ENCODE measurements at places on chromosomes 1 and 21.

GRCh38 chr1:33295023-33295422 lies 25.9 kb downstream of the A3GALT2 start:
- DNase-seq: no peak

DNA sequence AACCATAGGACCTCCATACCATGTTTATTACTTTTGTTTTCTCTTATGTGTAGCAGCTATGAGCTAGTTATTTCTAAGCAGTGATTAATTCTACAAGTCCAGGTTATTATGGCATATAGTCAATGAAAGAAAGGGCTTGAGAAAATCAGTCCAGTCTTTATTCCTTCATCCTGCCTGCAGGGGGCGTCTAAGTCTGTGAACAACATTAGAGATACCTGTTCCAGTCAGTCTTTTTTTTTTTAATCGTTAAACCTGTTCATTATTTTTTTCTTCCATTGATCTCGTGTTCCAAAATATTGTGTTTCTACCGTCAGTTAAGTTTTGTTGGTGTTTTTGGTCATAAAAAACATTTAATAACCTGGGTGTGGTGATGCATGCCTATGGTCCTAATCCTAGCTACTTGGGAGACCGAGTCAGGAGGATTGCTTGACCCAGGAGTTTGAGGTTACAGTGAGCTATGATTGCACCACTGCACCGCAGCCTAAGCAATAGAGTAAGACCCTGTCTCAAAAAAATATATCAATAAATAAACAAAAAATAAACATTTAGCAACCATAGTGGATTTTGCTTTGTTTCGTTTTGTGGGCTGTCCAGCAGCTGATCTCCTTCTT lies 29.4 kb upstream of the CD2 start:
- DNase-seq: peak; percentile 77

DNA sequence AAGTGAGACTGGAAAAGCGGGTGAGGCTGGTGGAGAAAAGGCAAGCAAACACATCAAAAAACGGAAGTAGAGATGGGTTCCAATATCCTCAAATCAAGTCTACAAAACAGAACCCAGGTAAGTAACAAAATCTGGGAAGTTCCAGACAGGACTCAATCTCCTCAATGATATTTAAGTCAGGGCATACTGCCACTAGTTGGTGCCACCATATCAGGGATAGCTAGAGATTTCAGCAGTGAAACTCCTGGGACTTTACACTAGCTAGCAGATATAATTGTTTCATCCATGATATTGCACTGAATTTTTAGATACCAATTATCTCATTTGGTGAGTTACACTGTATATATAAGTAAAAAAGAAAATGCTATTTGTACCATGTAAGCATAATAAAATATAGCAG lies 52.0 kb downstream of the EYA3 start:
- no peak for DNase-seq

- DNase-seq: no peak
Observed at GRCh38 chr1:26833432-26834405, 7.2 kb downstream of the ZDHHC18 start.

DNA sequence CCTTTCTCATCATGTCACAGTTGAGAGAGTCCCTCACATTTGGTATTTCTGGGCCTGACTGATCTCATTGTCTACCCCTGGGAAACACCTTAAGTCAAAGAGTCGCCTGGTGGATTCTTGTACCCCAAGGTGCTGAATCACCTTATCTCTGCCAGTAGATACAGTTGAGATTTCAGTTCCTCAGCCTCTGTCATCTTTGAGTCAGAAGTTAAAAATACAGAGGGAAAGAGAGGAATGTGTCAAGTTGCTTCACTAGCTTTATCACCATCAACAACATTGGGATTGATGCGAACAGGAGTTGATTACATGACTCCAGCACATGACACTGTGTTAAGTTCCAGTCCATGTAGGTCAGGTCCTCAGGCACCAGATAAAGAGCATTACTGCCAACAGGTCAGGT lies 513.0 kb downstream of the NUF2 start:
- no peak for DNase-seq

- DNase-seq: no peak
Observed at GRCh38 chr1:59497616-59498015, 200.7 kb downstream of the FGGY start.

GRCh38 chr1:200992382-200993048 lies 31.0 kb downstream of the KIF21B start:
- no peak for DNase-seq

- DNase-seq: no peak
Observed at GRCh38 chr1:206788487-206789050, 16.3 kb upstream of the IL10 start.

DNA sequence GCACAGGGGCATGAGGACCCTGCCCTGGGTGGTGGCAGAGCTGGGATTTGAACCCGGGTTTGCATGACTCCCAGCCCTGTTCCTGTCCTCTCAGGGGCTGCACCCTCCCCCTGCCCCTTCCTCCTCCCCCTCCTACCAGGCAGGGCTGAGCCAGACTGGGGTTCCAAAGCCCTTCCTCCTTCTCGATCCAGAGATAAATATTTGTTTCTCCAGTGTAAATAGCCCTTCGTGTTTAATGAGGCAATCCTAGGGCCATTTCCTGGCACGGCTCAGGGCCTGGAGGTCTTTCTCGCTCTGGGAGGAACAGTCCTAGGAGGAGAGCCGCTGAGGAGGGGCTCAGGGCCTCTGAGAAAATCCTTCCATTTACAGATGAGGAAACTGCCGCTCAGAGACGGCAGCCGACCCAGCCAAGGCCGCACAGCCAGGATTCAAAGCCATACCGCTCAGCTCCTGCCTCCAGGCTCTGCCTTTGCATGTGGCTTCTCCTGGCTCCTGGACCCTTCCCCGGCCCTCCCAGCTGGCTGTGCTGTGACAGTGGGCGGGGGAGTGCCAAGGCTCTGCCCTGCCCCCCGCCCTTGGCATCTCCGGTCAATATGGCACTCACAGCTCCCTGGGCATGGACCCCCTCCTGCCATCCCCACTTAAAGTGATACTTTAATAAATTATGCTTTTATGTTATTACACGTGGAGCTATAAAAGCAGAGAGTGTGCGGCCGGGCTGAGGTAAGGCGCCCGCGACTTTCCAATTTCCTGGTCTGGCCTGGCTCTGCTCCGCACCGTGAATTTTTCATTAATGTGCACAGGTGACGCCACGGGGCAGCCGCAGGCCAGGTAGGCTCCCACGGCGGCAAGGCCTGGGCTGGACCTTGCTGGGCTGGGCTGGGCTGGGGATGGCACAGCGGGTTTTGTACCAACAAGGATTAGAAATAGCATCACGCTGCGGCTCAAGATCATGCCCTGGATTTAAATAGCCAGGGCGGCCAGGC lies 114.7 kb upstream of the WNT4 start:
- DNase-seq: no peak

DNA sequence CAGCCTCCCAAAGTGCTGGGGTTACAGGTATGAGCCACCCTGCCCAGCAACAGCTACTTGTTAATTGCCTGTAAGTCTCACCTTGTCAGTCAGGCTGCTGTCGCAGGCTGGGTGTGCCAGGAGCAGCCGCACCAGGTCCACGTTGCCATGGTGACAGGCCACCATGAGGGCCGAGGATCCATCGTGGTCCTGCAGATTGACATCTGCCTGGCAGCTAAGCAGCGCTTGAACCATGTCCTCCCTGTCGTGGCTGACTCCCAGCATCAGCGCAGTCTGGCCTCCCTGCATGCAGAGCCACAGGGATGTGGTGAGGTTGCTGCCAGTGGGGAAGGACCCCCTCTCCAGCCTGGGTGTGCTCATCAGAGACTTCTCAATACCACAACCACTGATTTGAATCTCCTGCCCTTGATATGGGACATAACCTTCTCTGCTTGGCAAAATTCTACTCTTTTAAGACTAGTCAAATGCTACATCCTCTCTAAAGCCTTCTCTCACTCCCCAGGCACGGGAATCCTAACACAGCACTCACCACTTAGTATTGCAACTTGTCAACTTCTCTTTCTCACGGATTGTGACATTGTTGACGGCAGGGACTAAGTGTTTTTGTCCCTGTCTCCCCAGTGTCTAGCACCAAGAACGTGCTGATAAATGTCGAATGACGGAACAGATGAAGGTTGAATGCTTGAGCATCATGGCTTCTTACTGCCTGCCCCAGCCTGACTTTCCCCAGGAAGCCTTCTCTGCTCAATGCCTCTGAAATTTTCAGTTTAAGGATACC lies 52.9 kb downstream of the L1TD1 start:
- no peak for DNase-seq

- DNase-seq: peak; percentile 50
Observed at GRCh38 chr1:80059940-80060339, 1053.4 kb upstream of the ADGRL4 start.

DNA sequence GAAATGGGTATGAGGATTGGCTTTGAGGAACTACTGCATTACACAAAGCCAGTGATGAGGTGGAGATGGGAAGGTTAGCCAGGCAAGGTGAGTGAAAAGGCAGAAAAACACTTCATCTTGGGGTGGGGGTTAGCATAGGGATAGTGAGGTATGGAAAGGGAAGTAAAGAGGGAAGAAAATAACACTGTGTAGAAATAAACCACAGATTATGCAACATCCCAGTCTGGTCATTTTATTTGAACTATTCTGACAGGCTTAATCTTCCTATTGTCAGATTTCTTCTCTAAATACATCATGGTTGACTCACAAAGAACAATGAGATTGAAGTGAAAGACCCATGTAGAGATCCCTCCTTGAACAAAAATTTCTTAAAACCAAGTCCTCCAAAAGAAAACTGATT lies 640.2 kb downstream of the PTPRC start:
- DNase-seq: peak; percentile 76

- peak; percentile 24 for DNase-seq
Observed at GRCh38 chr1:29687166-29687565, 450.8 kb downstream of the PTPRU start.

GRCh38 chr1:201696217-201696761 lies 132.7 kb upstream of the IPO9 start:
- peak; percentile 94 for DNase-seq

DNA sequence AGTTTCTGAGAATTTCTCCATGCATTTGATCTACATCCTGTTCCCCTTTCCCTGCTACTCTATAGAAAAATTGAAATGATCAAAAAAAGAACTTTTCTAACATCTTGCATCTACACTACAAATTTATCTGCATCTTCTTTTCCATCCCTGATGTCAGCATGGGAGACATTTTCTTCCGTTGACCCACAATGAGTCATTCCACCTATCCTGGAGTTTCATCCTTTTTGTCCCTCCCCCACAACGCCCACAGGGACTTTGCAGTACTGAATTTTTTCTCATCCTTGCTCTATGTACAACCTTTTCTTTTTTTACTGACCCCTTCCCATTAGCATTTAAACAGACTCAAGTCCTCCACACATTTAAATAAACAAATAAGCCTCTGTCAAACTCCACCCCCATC lies 112.2 kb upstream of the MROH9 start:
- no peak for DNase-seq

DNA sequence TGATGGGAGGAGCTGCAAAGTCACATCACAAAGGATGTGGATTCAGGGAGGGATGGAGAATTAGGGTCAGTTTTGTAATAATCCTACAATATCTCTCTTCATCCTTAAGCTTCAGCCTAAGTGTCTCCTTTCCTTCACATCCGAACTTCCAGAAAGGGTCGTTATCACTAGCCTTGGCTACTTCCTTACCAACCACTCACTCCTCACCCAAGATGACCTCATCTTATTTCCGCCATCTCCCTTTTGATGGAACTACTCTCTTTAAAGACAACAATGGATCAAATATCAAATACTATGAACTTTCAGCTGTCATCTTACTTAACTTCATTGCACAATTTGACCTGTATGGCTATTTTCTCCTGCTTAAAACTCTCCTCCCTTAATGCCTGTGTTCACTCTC lies 69.6 kb upstream of the BARHL2 start:
- DNase-seq: no peak

- DNase-seq: peak; percentile 63
Observed at GRCh38 chr1:184888505-184888904, 85.8 kb downstream of the NIBAN1 start.

DNA sequence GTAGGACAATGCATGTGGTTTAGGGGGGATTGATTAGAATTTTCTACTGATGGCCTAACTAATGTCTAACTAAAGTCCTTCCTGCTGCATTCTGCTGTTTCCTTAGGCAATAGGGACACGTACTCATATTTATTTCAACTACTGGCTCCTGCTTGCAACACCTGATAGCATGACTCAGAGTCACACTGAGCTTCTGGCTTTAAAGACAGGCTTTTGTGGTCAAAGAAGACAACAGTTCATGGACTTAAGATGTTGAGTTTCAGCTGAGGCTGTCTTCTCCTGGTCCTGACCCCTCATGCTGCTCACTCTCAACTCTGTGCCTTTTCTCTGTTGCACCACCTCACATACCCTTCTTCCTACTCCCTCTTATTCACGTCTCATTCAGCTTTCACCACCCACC lies 29.1 kb upstream of the TRABD2B start:
- peak; percentile 40 for DNase-seq

DNA sequence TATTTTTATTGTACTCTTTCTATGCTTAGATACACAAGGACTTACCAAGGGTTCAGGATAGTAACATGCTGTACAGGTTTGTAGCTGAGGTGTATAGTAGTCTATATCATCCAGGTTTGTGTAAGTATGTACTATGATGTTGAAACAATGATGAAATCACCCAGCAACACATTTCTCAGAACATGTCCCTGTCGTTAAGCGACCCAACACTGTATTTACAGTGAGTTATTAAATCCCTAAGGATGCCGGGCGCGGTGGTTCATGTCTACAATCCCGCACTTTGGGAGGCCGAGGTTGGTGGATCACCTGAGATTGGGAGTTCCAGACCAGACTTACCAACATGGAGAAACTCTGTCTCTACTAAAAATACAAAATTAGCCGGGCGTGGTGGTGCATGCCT lies 21.6 kb upstream of the RCOR3 start:
- DNase-seq: no peak

DNA sequence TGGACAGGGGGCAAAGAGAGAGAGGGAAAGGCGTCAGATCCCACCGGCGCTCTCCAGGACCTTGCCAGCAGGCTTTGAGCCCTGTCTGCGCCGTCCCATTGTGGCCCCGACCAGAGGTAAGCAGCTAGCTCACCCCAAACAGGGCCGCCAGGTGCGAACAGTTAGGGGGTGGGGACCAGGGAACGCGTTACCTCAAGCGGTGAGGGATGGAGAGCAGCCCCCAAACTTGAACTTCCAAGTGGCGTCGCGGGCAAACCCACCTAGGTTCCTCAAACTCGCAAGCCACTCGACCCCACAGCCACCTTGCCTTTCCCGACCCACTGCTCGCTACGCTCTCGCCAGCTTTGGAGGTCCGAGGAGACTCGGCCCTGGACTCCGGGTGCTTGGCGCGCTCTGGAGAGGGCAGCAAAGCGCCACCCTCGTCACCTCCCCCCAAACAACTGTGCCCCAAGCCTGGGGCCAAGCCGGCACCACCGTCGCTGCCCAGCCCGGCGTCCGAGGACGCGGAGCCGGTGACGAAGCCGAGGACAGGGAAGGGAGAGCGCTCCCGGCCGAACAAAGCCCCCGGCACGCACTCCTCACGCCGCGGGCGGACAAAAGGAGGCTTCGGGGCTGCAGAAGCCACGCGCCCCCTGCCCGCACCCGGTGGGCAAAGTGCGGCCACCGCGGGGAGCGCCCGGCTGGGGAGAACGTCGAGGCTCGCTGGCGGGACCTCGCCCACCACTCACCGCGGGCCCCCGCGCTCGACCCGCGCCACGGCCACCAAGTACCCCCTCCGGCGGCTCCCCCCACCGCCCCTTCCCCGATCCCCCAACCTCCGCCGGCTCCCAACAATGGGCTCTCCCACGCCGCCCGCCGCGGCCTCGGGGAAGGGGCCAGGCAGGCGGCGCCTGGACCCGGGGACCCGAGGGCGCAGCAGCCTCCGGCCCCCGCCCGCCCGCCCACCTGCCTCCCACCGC lies 976 bp downstream of the SSBP3 start:
- DNase-seq: no peak

- no peak for DNase-seq
Observed at GRCh38 chr1:99640672-99641071, 5.2 kb upstream of the PALMD start.

All from fibroblast of pulmonary artery (primary cell).